ENCODE measurements at places on chromosomes 2 and 18. TPM values are rescaled to one million over a fixed set of nuclear protein-coding genes. Genes with fewer than 3 reads are reported as not detected.

The CXCR4 gene
- 10.6 TPM for total RNA-seq

The TRABD2A gene
- 0.52 TPM for total RNA-seq

The PDE6D gene
- 2.6 TPM for total RNA-seq

The C2orf76 gene
- total RNA-seq: 52.4 TPM

The CYP1B1 gene
- 9.1 TPM for total RNA-seq

The FNDC4 gene
- 20.8 TPM for total RNA-seq

The YES1 gene
- 50.4 TPM for total RNA-seq

The DCC gene
- total RNA-seq: 0.33 TPM

The FER1L5 gene
- 0.78 TPM for total RNA-seq

The FAM237A gene
- total RNA-seq: not detected

The ADAM23 gene
- total RNA-seq: 0.26 TPM

The IL1RN gene
- 0.78 TPM for total RNA-seq

The C2orf74 gene
- total RNA-seq: 25.7 TPM
